ENCODE measurements at places on chromosomes 11 and 22. TPM values are rescaled to one million over a fixed set of nuclear protein-coding genes. Genes with fewer than 3 reads are reported as not detected.
A peak's percentile ranks its signal among the peaks of the same experiment; 100 is the strongest.

- H3K27me3 ChIP-seq: no peaks in the 10 kb centered on the region
- no peak for DNase-seq
- no peaks in the 10 kb centered on the region for H3K36me3 ChIP-seq
- no peaks in the 10 kb centered on the region for H3K4me1 ChIP-seq
- no peak overlapping the region for H3K4me3 ChIP-seq
- no peak overlapping the region for H3K27ac ChIP-seq
Measured at GRCh38 chr22:46587492-46588278, 32.5 kb upstream of the GRAMD4 start.

- H3K4me3 ChIP-seq: no peak overlapping the region
- no peaks in the 10 kb centered on the region for H3K4me1 ChIP-seq
- peak; percentile 67 for DNase-seq
- H3K36me3 ChIP-seq: no peaks in the 10 kb centered on the region
- no peak overlapping the region for H3K27ac ChIP-seq
Measured at GRCh38 chr11:75505916-75506692, 19.6 kb downstream of the GDPD5 start.

DNA sequence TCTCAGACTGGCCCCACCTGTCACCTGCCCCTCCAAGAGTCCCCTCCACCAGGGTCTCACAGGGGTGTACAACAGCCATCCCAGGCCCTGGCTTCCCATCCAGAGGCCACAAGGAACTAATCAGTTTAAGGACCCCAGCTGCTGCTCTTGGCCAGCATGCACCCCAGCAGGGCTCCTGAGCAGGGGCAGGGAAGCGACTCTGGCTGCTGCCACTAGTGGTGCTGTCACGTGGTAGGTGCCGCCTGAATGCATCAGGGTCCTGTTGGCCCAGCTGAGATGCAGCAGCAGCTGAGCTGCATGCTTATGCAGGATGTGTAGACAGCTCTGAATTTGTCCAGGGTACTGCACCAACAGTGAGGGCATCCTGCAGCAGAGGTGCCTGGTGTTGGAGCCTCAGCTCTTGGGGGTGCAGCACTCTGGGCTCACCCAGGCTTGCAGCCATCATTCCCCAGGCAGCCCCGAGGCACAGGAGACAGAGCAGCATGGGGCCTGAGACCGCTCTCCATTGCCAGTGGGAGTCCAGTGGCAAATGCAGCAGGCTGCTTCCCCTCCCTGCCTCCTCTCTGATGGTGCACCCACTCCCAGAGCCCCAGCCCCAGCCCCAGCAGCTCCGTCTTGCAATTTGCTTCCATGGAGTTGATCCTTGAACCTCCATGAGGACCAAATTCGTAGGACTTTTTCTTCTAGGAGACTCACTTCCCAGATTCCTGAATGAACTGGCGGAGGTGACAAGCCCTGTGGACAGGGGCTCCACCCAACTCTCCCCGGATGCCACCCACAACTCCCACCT is 98.7 kb downstream of the MPPED1 start:
- no peak for DNase-seq
- H3K4me3 ChIP-seq: no peak overlapping the region
- no peak overlapping the region for H3K27ac ChIP-seq
- H3K4me1 ChIP-seq: no peaks in the 10 kb centered on the region

HOATZ gene
- total RNA-seq: not detected

CYP2R1 gene
- 5.8 TPM for total RNA-seq

GRCh38 chr11:60710482-60710881 is 11.1 kb downstream of the MS4A8 start:
- DNase-seq: no peak
- H3K27ac ChIP-seq: no peak overlapping the region
- H3K4me3 ChIP-seq: no peak overlapping the region
- no peaks in the 10 kb centered on the region for H3K36me3 ChIP-seq
- no peaks in the 10 kb centered on the region for H3K4me1 ChIP-seq

MMP12 gene
- not detected for total RNA-seq

- H3K36me3 ChIP-seq: no peaks in the 10 kb centered on the region
- no peaks in the 10 kb centered on the region for H3K27me3 ChIP-seq
- no peak overlapping the region for H3K27ac ChIP-seq
- H3K4me3 ChIP-seq: no peak overlapping the region
- no peaks in the 10 kb centered on the region for H3K4me1 ChIP-seq
Measured at GRCh38 chr11:26761361-26761809, 39.5 kb upstream of the SLC5A12 start.

DNA sequence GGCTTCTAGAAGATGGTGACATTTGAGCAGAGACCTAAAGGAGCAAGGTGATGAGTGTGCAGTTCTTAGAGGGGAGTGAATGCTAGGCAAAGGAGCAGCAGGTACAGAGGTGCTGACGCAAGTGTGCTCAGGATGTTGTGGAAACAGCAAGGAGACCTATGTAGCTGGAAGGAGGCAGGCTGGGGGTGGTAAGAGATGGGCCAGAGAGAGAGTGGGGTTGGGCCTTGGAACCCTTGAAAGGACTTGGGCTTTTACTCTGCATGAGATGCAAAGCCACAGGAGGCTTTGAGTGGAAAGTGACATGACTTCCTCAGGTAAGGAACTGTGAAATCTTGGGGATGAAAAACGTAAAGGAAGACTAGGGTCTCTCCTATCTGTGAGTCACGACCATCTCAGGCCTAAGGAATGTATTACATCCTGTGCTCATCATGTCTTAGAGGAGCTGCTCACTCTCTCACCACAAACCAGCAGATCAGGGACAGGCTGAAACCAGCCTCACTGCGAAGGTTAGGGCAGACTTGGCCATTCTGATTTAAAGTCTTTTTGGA is 65.4 kb downstream of the MICAL2 start:
- H3K27me3 ChIP-seq: no peaks in the 10 kb centered on the region
- H3K36me3 ChIP-seq: no peaks in the 10 kb centered on the region
- no peak overlapping the region for H3K4me3 ChIP-seq
- no peaks in the 10 kb centered on the region for H3K4me1 ChIP-seq
- H3K27ac ChIP-seq: no peak overlapping the region
- DNase-seq: no peak

PNPLA5 gene
- not detected for total RNA-seq

GRCh38 chr11:86523738-86524619 is 148.4 kb downstream of the ME3 start:
- H3K27ac ChIP-seq: peak overlapping the region; percentile 76
- H3K27me3 ChIP-seq: no peaks in the 10 kb centered on the region
- H3K4me3 ChIP-seq: no peak overlapping the region

DNA sequence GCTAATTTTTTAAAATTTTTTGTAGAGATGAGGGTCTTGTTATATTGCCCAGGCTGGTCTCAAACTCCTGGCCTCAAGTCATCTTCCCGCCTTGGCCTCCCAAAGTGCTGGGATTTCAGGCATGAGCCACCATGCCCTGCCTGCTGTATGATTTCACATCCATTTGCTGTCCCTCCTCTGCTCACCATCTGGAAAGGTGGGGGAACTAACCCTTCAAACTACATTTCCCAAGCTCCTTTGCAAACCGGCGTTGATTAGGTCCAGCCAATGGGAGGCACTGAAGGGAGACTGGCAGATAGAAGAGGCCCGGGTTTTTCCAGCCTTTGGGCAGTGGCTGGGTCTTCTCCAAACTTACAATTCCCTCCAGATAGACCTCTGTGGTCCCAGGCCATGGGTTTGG is 19.3 kb downstream of the RFPL1 start:
- H3K4me1 ChIP-seq: no peaks in the 10 kb centered on the region
- H3K36me3 ChIP-seq: no peaks in the 10 kb centered on the region
- no peak overlapping the region for H3K4me3 ChIP-seq
- H3K27ac ChIP-seq: no peak overlapping the region
- no peak for DNase-seq

OR4D9 gene
- total RNA-seq: not detected

TNNT3 gene
- total RNA-seq: 0.14 TPM

LRRC10B gene
- 0.08 TPM for total RNA-seq

NAALAD2 gene
- 1.6 TPM for total RNA-seq

- H3K27ac ChIP-seq: peak overlapping the region; percentile 36
- H3K27me3 ChIP-seq: no peaks in the 10 kb centered on the region
- H3K36me3 ChIP-seq: no peaks in the 10 kb centered on the region
- H3K4me1 ChIP-seq: peaks cover 14% of the 10 kb centered on the region
- no peak overlapping the region for H3K4me3 ChIP-seq
- no peak for DNase-seq
Measured at GRCh38 chr22:30434843-30435242, 9.3 kb downstream of the MTFP1 start.

NELL1 gene
- total RNA-seq: not detected

GRCh38 chr11:130452176-130452575 is 3.7 kb downstream of the ADAMTS15 start:
- no peaks in the 10 kb centered on the region for H3K4me1 ChIP-seq
- H3K4me3 ChIP-seq: no peak overlapping the region
- H3K27ac ChIP-seq: no peak overlapping the region
- peaks cover 13% of the 10 kb centered on the region for H3K27me3 ChIP-seq
- DNase-seq: no peak

- H3K27me3 ChIP-seq: no peaks in the 10 kb centered on the region
- no peaks in the 10 kb centered on the region for H3K36me3 ChIP-seq
- peak; percentile 39 for DNase-seq
- H3K27ac ChIP-seq: peak within 1 kb of the TSS; percentile 80
Measured at GRCh38 chr11:62707277-62707861, at the start of the genes BSCL2 and GNG3. BSCL2 (minus strand) TSS chr11:62707424; CDS start chr11:62707195, 229 bp downstream. GNG3 (plus strand) TSS chr11:62707676; CDS start chr11:62708296, 620 bp downstream.

DNA sequence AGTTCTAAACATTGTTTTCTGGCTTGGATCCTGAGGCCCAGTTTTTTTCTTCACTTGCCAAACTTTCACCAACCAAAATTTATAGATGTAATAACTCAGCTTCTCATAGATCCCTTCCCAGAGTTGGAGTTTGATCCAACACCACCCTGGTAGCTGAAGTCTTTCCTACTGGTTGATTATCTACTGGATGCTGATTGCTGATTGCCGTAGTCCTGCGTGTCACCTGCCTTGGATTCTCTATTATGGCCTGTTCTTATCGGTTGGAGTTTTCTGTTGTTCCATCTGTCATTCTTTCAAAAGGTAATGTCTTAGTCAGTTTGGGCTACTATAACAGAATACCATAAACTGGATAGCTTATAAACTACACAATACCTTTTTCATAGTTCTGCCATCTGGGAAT is 17.3 kb upstream of the OR6X1 start:
- DNase-seq: no peak
- no peaks in the 10 kb centered on the region for H3K4me1 ChIP-seq
- no peak overlapping the region for H3K4me3 ChIP-seq
- H3K36me3 ChIP-seq: no peaks in the 10 kb centered on the region
- H3K27ac ChIP-seq: no peak overlapping the region

MMP8 gene
- 0.17 TPM for total RNA-seq

DNA sequence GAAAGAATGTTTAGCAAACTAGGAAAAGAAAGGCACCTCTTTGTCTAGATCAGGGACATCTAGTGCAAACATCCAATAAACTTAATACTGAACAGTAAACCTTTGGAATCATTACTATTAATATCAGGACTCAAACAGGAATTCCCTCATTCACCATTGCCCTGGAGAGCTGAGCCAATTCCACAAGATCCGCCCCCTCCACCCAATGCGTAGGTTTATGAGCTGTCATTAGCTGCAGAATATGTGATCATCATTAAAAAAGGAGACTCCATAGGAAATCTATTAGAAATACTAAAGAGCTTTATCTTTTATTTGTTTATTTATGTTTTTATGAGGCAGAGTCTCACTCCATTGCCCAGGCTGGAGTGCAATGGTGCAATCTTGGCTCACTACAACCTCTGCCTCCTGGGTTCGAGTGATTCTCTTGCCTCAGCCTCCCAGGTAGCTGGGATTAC is 5.5 kb downstream of the IL17REL start:
- no peak overlapping the region for H3K4me3 ChIP-seq
- H3K4me1 ChIP-seq: no peaks in the 10 kb centered on the region
- no peak overlapping the region for H3K27ac ChIP-seq
- DNase-seq: no peak
- H3K27me3 ChIP-seq: peaks cover 3% of the 10 kb centered on the region

C11orf91 gene
- total RNA-seq: not detected

- no peak for DNase-seq
- H3K4me1 ChIP-seq: no peaks in the 10 kb centered on the region
- no peak overlapping the region for H3K4me3 ChIP-seq
- H3K36me3 ChIP-seq: no peaks in the 10 kb centered on the region
- H3K27me3 ChIP-seq: no peaks in the 10 kb centered on the region
Measured at GRCh38 chr11:27673979-27674663, 26.1 kb downstream of the BDNF start.

DNA sequence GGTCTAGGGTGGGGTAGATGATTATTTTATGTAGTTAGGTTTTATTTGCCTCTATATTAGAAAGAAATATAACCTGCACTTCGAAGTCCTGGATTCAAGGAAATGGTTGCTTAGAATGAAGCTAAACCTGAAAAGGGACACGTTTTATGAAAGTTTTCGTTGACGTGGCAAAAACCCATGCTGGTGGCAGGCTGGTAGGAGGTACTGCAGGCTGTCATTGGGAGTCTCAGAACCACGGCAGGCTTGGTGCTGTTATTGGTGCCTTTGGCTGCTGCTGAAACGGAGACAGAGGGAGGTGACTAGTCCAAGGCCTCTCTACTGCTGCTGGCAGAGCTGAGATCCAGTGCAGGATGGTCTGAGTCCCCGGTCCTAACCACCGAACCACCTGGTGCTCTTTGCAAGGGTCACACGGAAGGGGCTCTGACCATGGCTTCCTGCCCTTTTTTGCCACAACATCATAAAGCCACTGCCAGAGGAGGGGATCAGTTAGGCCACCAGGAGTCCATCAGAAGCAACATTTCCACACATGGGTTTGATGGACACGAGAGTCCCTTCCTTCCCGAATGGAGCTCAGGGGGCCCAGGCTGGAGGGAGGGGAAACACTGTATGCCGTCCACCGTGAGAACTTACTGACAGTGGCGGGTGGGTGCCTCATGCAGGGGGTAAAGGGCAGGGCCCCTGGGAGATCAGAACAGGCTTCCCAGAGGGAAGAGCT is 13.4 kb downstream of the CSF2RB start:
- no peaks in the 10 kb centered on the region for H3K36me3 ChIP-seq
- H3K27ac ChIP-seq: no peak overlapping the region
- no peak for DNase-seq
- H3K27me3 ChIP-seq: no peaks in the 10 kb centered on the region
- H3K4me1 ChIP-seq: no peaks in the 10 kb centered on the region

GRCh38 chr11:76155500-76156227 is 50.6 kb downstream of the WNT11 start:
- no peak for DNase-seq
- no peaks in the 10 kb centered on the region for H3K36me3 ChIP-seq
- no peak overlapping the region for H3K27ac ChIP-seq
- no peaks in the 10 kb centered on the region for H3K27me3 ChIP-seq

DNA sequence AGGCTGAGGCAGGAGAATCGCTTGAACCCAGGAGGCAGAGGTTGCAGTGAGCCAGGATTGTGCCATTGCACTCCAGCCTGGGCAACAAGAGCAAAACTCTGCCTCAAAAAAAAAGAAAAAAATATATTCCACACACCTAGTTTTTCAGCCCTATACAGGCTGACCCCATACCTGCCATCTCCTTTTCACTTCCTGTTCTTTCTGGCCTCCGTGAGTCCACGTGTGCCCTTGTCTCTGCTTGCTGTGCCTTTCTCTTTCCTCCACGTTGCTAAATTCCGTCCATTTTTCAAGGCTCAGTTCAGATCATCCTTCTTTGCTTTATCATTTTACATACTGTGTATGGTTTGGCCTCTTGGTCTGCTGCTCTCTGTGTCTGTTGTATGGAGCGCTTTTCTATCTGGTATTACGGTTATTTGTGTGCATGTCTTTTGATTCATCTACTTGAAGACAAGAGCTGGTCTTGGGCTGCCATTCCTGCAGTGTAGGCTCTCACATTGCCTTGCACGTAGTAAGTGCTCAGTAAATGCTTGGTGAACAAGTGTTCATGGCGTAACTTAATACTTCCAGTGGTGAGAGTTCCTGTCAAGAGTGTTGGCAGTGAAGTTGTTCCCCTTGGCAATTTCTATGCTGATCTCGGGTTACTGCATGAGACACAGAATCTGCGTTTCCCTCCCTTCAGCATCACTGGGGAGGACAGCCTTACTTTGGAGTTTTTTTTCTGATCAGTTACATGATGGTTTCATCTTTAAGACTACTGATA is 57.5 kb downstream of the PTPRJ start:
- no peak overlapping the region for H3K27ac ChIP-seq
- peaks cover 5% of the 10 kb centered on the region for H3K4me1 ChIP-seq
- no peak for DNase-seq
- H3K27me3 ChIP-seq: no peaks in the 10 kb centered on the region
- H3K36me3 ChIP-seq: no peaks in the 10 kb centered on the region
- no peak overlapping the region for H3K4me3 ChIP-seq

Data from liver (tissue), 10 donors.